Immature natural killer cell (primary cell): ENCODE measurements at places on chromosomes 6 and 20.

DNA sequence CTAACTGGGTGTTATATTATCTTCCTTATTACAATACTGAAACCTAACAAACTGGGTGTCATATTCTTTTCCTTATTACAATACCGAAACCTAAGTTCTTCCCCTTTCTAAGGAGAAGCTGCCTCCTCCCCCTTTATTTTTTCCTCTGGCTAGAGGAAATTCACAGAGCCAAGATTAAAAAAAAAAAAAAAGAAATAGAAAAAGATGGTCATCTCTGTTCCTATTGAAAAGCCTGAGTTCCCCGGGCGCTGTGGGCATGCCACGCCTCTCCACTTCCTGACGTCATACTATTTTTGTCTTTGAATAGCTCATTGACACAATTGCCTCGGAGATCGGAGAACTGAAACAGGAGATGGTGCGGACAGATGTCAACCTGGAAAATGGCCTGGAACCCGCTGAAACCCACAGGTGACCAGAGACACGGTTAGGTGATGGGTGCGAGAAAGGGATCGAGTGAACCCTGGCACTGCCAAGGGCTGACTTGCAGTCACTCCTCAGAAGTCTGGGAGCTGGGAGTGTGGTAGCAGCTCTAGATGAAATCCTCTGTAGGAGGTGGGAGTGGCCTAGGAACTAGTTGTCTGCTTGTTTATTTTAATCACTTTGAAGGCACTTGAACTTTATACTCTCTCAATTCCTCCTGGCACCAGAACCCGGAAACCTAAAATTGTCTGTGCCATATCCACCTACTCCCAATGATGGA lies 82.2 kb upstream of the NAA20 start:
- no peak for DNase-seq

GRCh38 chr20:50602432-50603088 lies 88.8 kb downstream of the RIPOR3 start:
- DNase-seq = no peak

DNA sequence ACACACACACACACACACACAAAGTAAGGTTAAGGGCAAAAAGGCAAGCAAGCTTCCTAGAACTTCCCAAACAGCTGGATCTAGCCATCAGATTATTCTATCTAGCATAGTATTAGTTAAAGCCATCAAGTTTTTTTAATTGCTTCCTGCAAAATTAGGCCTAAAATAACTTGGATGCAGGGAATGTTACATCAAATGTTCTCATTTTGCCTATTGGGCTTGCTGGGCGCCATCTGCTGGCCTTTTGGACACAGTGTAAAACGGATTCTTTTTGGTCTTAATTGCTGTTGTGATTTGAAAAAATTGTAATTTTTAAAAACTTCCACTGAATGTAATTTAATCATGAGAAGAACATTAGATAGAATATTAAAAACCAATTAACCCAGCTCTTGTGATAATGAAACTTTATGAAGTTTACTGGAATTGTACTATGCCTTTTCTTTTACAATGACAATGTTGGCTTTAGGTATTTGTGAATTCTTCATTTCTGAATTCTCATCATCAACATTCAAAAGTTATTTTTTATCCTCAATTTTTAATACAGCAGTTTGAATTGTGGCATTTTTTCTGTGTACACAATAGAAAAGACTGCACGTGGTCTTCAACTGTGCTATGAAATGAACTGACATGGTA lies 6.8 kb downstream of the MKKS start:
- DNase-seq = peak; percentile 29

DNA sequence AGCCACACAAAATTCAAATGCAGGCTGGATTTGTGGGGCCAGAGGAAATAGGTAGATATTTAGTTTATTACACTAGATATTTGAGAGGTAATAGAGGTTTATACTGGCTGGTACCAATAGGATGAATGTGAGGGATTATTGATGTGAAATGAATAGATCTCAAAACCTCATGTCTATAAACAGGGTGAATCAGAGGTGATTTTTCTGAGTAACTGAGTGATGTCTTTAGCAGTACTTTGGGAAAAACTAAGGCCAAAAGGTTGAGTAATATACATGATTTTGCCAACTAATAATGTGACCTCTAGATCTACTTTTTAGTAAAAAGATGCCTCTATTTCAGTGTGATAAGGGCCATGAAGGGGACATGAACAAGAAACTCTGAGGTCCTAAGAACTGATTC lies 86.8 kb downstream of the HAO1 start:
- no peak for DNase-seq

GRCh38 chr20:48349656-48350055 lies 478.1 kb downstream of the PREX1 start:
- no peak for DNase-seq

DNA sequence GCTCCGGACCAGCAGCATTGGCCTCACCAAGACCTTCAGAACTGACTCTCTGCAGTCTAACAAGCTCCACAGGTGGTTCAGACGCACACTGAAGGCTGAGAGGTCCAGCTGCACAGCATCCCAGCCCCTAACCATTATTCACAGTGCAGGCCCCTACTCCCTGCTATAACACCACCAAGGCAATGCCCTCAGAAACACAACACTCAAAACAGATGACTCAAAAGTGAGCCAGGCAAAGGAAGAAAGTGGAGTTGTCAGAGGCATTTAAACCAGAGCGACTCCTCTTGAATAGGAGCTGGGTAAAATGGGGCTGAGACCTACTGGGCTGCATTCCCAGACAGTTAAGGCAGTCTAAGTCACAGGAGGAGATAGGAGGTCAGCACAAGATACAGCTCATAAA lies 20.5 kb upstream of the MC3R start:
- no peak for DNase-seq

DNA sequence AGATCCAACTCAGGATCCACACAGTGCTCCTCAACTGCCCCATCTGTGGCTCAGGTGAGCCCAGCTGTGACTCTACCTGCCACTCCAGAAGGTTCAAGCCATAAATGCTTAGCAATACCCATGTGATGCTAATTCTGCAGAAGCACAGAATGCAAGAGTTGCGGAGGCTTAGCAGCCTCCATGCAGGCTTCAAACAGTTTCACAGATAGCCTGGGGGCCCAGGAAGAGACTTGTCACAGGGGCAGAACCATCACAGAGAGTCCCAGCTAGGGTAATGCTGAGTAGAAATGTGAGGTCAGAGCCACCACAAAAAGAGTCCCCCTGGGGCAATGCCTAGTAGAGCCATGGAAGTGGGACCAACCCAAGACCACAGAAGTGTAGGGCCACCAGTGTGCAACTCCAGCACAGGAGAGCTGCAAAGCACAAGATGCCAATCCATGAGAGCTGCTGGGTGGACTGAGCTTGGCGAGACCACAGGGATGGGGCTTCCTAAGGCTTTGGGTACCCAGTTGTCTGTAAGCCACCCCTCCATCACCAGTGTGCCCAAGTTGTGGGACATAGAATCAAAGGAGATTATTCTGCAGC lies 283.9 kb downstream of the UBE3D start:
- DNase-seq = no peak

DNA sequence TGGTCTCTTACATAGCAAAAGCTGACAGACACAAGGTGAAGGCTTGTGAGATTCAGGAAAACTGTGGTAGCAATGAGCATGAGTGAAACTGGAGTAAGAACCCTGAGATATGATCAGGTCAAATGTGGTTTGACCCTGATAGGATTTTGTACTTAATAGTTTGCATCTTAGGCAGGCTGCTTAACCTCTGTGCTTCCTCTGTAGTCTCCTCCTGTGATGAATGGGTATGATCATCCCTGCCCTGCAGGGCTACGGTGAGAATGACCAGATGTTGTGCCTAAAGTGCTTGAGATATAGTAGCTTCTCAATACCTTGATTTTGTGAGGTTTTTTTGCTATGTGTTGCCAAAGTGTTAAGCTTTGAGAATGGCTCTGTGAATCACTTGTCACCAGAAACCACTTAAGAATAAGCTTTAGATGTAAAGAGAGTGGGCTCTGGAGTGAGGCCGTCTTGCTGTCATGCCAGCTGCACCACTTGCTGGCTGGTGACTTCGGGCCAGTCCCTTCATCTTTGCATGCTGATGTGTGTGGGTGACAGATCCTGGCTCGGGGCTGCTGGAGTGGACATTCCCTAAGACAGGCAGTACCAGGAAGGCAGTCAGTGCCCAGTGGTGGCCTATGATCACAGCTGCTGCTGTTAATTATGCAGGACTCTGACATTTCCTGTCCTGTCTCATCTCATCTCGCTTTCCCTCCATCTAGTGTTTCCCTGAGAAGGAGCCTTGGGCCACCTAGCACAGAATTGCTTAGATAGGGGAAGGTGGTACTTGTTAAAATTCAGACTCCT lies 254.7 kb downstream of the NFATC2 start:
- no peak for DNase-seq

DNA sequence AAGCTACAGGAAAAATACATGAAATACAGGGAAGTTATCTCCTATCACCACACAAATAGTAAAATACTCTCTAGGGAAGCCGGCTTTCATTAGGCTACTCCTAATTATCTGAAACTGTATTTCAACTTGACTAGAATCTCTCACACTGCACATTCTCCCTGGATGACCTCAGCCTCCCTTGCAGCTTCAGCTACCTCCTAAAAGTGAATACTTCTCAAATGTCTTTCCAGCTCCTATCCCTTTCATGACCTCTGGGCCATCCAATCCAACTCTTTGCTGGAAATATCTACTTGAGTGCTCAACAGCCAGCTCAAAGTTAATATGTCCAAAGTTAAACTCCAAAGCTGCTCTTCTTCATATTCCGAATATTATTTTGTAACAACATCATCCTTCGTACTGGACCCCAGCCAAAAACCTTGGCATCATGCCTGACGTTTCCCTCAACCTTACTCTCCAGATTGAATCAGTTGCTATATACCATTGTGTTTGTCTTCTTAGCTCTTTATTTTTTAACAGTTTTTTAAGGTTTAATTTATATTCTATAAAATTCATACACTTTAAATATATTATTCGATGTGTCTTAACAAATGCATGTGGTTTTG lies 29.4 kb upstream of the KIF6 start:
- DNase-seq = no peak

GRCh38 chr6:116256694-116257093 lies 2.8 kb upstream of the TSPYL4 start:
- DNase-seq = no peak

DNA sequence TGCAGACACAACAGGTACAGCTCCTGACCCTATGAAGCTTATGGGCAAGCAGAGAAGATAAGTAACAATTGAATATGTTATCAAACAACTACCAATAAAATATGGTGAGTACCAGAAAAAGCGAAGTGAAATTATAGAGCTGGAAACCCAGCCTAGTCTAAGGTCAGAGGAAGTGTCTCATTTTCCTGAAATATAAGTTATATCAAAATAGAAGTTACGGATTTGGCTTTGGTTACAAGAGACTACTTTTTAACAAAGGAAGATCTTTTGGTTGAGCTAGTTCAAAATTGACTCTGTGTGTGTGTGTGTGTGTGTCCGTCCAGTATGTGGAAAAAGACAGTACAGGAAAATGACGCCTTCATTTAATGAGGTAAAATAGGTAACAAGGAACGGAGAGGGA lies 8.9 kb downstream of the STX11 start:
- DNase-seq = no peak

DNA sequence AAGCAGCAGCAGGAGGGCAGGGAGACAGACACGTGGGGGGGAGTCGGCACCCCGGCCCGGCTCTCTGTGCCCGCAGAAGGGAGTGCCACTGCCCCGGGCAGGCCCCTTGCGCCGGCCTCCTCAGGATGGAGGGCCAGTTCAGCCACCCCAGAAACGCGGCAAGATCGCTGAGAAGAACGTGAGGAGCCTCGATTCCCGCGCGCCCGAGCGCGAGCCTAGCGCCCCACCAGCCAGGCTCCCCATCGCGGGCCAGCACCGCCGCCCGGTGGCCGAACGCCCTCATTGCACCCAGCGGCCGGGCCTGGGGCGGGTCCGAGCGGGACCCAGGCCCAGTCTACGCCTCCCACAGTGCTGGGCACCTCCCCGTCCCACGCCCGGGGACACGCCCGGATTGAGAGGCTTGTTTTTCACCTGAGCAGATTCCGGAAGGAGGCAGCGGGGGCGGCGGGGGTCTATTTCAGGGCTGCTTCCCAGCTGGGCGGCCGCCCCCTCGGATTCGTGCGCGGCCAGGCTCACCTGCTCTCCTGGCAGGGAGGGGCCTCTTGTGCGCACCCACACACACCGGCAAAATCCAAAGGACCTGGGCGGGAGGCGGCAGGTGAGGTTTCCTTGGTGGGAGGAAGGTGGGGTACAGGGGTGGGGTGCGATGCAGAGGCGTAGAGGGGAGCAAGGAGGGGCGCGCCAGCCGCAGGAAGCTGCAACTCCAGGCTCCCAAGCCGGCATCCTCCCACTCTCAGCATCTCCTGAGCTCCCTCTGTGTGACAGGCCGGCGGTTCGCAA lies 9.0 kb upstream of the GRM4 start:
- DNase-seq = peak; percentile 45

GRCh38 chr6:113344969-113345368 lies 512.2 kb upstream of the MARCKS start:
- DNase-seq = no peak

GRCh38 chr6:127967708-127968107 lies 66.8 kb upstream of the THEMIS start:
- DNase-seq = no peak

GRCh38 chr6:84633771-84634170 lies 130.6 kb downstream of the TBX18 start:
- DNase-seq = no peak

GRCh38 chr6:17719323-17720041 lies 12.8 kb upstream of the NUP153 start:
- no peak for DNase-seq

GRCh38 chr6:137017081-137017480 lies 27.7 kb downstream of the IL20RA start:
- no peak for DNase-seq

- no peak for DNase-seq
Observed at GRCh38 chr6:14827354-14827753, 418.5 kb upstream of the JARID2 start.

DNA sequence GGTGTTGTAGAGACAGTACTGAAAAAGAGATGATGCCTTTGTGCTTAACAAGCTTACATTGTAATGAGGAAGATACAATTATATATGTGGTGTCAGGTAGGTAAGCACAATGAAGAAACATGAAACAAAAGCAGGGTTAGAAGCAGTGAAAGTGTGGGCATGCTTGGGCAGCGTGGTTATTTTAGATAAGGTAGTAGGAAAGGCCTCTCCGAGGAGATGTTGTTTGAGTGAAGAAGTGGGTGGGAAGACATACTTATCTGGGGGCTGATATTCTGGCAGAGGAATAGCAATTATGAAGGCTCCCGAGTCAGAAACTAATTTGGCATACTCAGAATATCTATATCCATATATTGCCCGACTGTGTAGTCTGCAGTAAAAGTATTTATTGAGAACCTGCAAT lies 4.7 kb downstream of the CDKAL1 start:
- DNase-seq = no peak

DNA sequence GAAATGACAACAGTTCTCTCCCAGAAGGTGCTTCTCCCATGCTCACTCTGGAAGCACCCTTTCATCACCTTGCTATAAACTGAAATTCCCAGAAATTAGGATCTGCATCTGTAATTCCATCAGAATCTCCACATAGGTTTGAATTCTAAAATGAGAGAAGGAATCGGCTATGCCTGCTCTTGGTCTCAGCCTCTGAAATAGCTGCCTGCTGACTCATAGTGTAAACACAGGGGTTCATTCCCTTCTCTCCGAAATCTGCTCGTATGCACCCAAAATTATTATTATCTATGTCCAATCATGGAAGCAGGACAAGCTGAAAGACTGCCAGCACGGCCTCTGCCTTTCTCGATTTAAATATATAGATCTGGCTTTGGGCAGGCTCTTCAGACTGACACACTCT lies 74.6 kb upstream of the TAB2 start:
- no peak for DNase-seq
